ENCODE measurements at places on chromosomes 4 and X.

GRCh38 chr4:61994036-61994435, 793.9 kb downstream of the ADGRL3 start:
- DNase-seq: no peak

- no peak for DNase-seq
Observed at GRCh38 chr4:3745886-3746656, 20.1 kb upstream of the ADRA2C start.

DNA sequence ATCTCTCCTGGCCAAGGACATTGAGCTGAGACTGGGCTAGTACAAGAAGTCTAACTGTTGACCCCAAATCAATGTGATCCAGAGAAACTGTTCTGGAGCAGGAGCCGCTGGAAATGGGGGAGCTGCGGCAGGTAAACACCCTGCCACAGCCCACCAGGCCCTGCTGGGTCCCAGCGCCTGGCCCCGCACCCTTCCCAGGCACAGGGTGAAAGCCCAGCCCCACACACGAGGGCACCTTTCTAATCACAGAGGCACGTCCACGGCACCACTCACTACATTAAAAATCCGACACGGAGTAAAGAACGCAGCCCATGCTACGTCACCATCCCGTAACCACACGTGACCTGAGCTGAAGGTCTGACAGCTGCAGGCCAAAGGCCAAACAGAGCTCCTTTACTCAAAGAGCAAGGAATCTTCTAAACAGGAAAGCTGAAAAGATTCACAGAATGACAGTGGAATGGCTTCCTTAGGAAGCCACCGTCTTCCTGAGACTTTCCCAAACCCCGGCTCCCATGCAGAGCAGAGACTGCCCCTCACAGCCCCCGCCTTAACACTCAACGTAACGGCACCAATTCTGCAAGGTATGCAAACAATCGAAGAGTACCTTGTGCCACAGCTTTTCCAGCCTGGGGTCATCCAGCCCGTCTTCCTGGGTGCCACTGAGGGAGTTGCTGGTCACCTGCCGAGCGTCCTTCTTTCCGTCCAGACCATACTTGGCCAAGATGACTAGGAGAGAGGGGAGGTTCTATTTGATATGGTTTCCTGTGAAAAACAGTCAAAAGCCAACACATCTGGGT, 12.6 kb downstream of the LRPAP1 start:
- peak; percentile 25 for DNase-seq

DNA sequence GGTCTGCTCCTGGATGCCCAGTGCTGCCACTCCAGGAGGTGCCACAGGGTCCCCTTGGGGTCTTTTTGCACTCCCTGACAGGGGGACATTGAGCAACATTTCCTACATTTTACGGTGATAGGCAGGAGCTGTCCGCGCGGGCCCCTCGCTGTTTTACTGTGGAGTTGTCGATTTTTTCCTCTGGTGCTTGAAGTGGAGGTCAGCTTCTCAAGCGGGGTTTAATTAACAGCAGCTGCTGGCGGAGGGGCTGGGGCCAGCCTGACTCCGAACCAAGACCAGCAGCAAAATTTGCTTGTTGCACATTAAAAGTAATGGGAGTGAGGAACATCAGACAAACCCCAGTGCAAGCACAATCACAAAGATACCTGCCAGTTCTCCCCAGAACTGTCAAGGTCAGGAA, 13.2 kb upstream of the SH3TC1 start:
- DNase-seq: no peak

DNA sequence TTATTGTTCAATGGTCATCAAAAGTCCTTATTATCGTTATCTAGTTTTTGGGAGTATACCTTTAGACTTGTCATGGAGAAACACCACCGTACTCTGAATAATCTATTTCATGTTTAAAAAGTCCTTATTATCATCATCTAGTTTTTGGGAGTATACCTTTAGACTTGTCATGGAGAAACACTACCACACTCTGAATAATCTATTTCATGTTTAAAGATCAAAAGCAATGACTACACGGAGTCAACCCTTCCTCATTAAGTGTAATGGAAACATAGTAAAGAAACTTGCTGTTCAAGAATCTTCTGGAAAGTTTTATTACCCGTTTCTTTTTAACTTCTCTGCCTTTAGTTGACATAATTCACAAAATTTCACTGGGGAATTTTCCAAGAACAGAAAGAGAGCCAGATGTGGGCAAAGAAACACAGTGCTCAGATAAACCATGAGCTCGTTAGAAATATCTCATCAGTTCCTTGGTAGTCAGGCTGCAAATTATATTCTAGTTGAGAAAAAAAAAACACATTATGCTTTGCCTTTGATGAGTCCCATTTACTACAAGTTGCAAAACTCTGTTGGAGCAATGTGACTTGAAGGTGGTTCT, 158.8 kb downstream of the AFAP1 start:
- no peak for DNase-seq

DNA sequence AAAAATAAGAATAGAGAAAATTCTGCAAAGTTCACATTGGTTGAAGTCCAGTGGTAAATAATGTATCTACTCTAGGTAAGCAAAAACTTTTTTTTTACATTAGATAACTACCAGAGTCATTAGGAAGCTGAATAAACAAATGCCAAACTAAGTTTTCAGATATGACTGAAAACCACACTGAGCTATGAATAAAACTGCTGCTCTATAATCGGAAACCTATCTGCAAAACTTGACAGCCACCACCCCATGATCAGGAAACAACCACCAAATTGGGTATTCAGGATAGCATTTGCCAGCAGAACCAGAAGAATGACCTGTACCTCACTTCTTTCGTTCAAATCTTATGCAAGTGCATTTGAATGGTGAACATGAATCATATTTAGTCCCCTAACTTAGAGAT, 173.0 kb upstream of the TET2 start:
- DNase-seq: no peak

GRCh38 chr4:48546336-48546735, 56.3 kb downstream of the ZAR1 start:
- DNase-seq: no peak

GRCh38 chr4:174263445-174263736, 20.1 kb downstream of the FBXO8 start:
- DNase-seq: no peak

- no peak for DNase-seq
Observed at GRCh38 chrX:7993873-7994272, 66.7 kb upstream of the PNPLA4 start.

GRCh38 chr4:81052119-81053068, 21.9 kb downstream of the BMP3 start:
- DNase-seq: no peak

DNA sequence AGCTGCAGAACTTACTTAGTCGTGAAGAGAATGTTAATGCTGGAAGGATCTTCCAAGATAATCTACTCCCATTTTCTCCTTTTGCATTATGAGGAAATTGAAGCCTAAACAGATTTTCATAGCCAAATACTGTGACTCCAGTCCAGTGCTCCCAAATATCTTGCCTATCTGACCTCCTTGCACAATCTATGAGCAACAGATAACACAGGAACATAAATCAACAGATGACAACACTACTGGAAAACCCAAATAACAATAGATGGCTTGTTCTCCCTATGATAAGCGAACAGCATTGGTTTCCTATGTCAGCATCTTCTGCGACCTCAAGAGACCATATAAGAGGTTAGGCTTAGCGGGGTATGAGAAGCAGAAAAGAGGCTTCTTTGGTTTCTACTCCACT, 88.0 kb downstream of the CORIN start:
- DNase-seq: no peak

Data from RWPE2 (cell line).